ENCODE measurements at places on chromosomes 4 and X. TPM values are rescaled to one million over a fixed set of nuclear protein-coding genes. Genes with fewer than 3 reads are reported as not detected.

SYN1 gene
- total RNA-seq: 0.96 TPM

- H3K27me3 ChIP-seq: no peaks in the 10 kb centered on the region
- H3K36me3 ChIP-seq: no peaks in the 10 kb centered on the region
- H3K4me1 ChIP-seq: no peaks in the 10 kb centered on the region
Measured at GRCh38 chrX:39690541-39691415, 407.0 kb downstream of the BCOR start.

- H3K36me3 ChIP-seq: no peaks in the 10 kb centered on the region
- H3K4me3 ChIP-seq: no peak overlapping the region
- H3K4me1 ChIP-seq: no peaks in the 10 kb centered on the region
- no peak overlapping the region for H3K27ac ChIP-seq
Measured at GRCh38 chr4:183370786-183371185, 48.6 kb upstream of the CLDN24 start.

DNA sequence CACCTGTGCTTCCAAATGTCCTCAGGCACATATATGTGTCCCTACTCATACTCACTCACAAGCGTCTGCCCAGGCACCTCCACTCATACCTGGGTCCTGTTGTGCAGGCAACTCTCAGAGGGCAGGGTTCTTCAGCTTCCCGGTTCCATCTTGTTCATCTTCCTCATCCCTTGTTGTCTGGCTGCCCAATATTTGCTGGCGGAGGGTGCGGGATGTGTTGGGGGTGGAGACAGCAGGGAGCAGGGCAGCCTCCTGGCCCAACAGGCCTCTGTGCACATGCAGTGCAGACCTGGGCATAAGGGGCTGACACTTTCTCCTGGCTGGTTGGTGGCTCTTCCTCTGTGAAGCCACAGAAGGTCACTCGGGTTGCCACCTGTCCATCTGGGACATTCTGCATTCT lies 32.1 kb downstream of the NBDY start:
- peaks cover 7% of the 10 kb centered on the region for H3K4me1 ChIP-seq
- H3K4me3 ChIP-seq: no peak overlapping the region
- H3K36me3 ChIP-seq: no peaks in the 10 kb centered on the region
- H3K27ac ChIP-seq: no peak overlapping the region

GRCh38 chr4:162485486-162485885 lies 321.7 kb upstream of the FSTL5 start:
- no peaks in the 10 kb centered on the region for H3K36me3 ChIP-seq
- no peaks in the 10 kb centered on the region for H3K27me3 ChIP-seq
- no peaks in the 10 kb centered on the region for H3K4me1 ChIP-seq
- H3K27ac ChIP-seq: no peak overlapping the region
- H3K4me3 ChIP-seq: no peak overlapping the region
